Muscle of back (tissue), 13 donors: ENCODE measurements at places on chromosomes 2 and 18. TPM values are rescaled to one million over a fixed set of nuclear protein-coding genes. Genes with fewer than 3 reads are reported as not detected.

Gene SFTPB
- 0.08 TPM for polyA plus RNA-seq

Gene EPHA4
- polyA plus RNA-seq: 10.3 TPM

Gene STK39
- polyA plus RNA-seq: 18.3 TPM

Gene OTOF
- 19.3 TPM for polyA plus RNA-seq

Gene CAPN14
- polyA plus RNA-seq: not detected

Gene SP140
- 0.38 TPM for polyA plus RNA-seq

Gene PAX8
- 1.6 TPM for polyA plus RNA-seq
